Peyer's patch (tissue), 4 donors: ENCODE measurements at places on chromosomes 3 and 15. TPM values are rescaled to one million over a fixed set of nuclear protein-coding genes. Genes with fewer than 3 reads are reported as not detected.

- no peak for DNase-seq
These were observed 130.2 kb upstream of the FEZF2 start for GRCh38 chr3:62503516-62503915.

DNA sequence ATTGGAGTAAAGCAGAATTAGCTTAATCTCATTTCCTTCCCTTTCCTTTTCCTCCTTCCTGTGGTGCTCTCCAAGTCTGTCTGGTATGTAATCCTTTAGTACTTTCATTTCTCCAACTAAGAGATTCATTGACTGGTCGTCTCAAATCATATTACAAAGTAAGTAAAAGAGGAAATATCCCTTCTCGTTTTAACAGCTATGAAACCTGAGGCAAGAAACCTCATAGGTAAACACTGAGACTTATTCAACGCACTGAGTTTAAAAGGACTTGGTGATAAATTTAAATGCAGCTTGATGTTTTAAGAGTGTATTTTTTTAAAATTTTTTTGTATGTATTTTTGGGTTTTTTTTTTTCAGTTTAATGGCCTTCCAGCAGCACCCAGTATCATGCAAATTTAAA is 117.2 kb upstream of the LRRC3B start:
- no peak for DNase-seq

GRCh38 chr3:84439476-84439875 is 519.3 kb upstream of the CADM2 start:
- DNase-seq: no peak

GRCh38 chr3:164377466-164377865 is 700.8 kb downstream of the SI start:
- DNase-seq: no peak

GRCh38 chr3:50503504-50504342 is at the start of gene CACNA2D2:
CACNA2D2 (minus strand) TSS chr3:50503634; CDS start chr3:50503423, 211 bp downstream.
- DNase-seq: peak; percentile 73

The NECTIN3 gene
- 57.1 TPM for total RNA-seq

The PLSCR5 gene
- total RNA-seq: not detected
